ENCODE measurements at places on chromosomes 1 and 21.

GRCh38 chr1:20343149-20343937 lies 52.7 kb downstream of the VWA5B1 start:
- DNase-seq = peak; percentile 33

GRCh38 chr1:247357052-247357780 lies 25.5 kb upstream of the ZNF496 start:
- no peak for DNase-seq

DNA sequence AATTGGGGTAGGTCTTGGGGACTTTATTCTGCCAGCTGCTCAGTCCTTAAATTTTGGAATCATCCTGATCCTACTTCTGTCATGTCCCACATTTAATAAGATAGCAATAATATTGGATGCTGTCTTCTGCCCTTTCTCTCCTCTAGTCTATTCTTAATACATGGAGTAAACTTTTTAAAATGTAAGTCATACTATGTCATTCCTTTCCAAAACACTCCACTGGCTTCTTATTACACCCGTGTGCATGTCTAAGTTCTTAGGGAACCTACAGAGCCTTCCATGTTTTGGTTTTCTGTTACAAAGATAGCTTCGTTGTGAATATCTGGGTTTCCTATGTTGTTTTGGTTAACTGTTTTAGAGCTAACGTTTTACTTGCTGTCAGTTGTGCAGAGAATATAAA lies 35.1 kb downstream of the USP25 start:
- no peak for DNase-seq

GRCh38 chr1:209213989-209214388 lies 369.5 kb upstream of the CAMK1G start:
- no peak for DNase-seq

DNA sequence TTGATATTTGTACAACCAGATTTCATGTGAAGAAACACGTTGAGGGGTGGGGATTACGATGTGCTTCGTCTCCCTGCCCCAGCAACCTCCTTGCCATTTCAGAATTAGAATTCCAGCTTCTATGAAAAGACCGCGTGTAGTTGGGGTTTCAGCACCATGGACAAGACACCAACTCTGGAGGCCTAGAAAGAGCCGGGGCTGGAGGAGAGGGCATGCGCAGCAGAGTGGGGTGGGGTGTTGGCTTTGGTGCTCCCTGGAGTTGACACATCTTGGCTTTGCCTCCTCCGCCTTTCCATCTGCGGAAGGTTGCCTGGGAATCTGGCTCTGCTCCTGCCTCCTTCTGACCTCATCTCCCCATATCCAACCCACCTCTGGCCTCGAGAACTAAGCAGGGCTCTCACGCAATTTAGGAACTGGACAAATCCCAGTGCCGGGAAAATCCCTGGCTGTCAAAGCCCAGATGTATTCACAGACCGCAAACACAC lies 11.8 kb downstream of the HTR6 start:
- DNase-seq = peak; percentile 59

- no peak for DNase-seq
Observed at GRCh38 chr1:200172311-200172710, 144.8 kb downstream of the NR5A2 start.

- no peak for DNase-seq
Observed at GRCh38 chr21:45959182-45959581, 22.4 kb upstream of the COL6A1 start.

- no peak for DNase-seq
Observed at GRCh38 chr1:204650911-204651570, 34.5 kb downstream of the LRRN2 start.

GRCh38 chr21:32946654-32947053 lies 79.1 kb upstream of the OLIG2 start:
- DNase-seq = no peak

GRCh38 chr1:105872817-105873216 lies 1183.7 kb upstream of the PRMT6 start:
- DNase-seq = no peak

DNA sequence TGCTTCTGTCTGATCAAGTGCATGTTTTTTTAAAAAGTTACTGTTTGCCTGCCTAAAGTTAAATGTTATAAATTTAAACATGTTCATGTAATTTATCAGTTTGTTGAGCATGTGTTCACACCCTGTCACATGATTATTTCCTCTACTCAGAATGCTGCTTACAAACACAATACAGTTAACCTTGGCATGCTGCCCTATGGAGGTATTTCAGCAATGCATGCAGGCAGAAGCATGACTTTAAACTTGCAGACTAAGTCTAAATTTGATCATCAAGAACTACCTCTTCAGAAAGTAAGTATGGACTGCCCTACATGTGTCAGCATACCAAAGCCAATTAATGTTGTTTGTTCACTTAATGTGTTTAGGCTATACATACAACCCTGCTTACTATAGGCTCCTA lies 161.6 kb downstream of the LRRC40 start:
- DNase-seq = no peak

- no peak for DNase-seq
Observed at GRCh38 chr1:202283379-202283844, 58.3 kb downstream of the UBE2T start.
